ENCODE measurements at places on chromosomes 7 and 10.

DNA sequence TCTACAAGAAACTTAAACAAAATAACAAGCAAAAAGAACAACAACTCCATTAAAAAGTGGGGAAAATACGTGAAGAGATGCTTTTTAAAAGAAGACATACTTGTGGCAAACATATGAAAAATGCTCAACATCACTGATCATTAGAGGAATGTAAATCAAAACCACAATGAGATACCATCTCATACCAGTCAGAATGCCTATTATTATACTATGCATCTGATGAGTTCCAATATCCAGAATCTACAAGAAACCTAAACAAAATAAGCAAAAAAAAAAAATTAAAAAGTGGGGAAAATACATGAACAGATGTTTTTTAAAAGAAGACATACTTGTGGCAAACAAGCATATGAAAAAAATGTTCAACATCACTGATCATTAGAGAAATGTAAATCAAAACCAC lies 29.6 kb upstream of the AKR1C3 start:
- DNase-seq, result no peak

GRCh38 chr7:105309235-105310169 lies 79.2 kb downstream of the SRPK2 start:
- no peak for DNase-seq

GRCh38 chr10:76581506-76582256 lies 1055.9 kb downstream of the KCNMA1 start:
- DNase-seq, result no peak

DNA sequence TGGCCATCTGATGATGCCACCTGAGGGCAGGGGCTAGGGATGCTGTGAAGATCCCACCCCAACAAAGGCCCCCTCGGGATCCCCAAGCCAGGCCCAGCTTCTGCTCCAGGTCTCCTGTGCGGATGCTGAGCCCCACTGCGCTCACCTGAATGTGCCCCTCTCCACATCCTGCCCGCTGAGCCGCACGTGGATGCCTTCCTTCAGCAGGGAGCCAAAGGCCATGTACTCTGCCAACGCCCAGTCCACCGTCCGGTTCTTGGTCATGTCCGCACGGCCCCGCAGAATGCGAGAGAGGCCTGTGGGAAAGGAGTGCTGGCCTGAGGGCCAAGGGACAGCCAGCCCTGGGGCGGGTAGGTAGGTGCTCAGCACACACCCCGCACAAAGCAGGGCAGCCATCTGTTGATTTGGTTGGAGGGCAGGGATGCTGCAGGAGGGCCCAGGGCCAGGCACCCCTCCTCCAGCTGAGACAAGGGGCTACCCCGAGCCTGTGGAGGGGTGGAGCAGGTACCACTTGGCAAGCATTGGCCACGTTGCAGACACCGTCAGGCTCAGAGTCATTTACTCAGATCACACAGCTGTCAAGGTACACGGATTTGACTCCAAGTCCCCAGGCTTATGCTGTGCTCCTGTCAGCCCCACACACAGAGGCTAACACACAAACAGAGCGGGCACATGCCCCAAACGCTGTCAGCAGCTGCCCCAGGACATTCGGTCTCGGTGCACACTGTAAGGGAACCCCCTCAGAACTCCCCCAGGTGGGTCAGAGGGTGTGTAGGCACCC lies 19.2 kb downstream of the OGDHL start:
- DNase-seq, result no peak

- no peak for DNase-seq
Measured at GRCh38 chr10:58350619-58351323, 16.0 kb downstream of the UBE2D1 start.

DNA sequence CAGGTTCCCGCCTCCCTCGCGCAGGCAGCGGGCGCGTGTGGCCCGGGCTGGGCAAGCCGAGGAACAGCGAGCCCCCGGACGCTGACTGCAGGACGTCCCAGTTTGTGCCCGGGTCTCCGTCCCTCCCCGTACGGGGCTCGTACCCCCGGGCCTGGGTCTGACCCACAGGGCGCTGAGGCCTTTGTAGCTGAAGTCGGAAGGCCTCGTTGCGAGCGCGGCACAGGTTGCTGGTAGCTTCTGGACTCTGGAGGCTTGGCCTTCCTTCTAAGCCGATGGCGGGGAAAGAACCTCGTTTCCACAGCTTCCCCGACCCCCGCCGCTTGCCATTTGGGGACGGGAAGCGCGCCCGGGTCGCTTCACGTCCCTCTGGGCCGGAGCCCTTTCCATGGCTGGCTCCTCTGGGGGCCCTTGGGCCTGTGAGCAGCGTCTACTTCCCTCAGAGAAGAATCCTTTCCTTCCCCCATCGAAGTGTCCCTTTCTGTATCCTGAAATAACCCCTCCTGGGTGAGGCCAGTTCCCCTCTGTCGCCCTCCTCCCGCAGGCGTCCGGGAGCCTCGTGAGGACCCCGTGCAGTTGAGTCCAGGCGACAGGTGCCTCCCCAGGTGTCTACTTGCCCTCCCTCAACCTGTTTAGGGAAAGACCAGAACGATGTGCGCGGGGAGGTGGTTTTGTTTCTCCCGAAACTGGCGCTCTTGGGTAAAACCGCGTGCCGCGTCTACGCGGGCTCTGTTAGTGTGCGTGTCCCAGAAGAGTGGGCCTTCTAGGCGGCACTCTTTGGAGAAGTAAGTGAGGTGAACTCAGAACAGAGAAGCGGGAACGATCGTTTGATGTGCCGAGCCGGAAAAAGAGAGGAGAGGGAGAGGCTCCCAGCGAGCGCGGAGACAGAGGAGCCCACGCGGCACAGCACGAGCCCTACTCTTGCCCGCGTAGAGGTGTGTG lies 9.3 kb downstream of the EVX1 start:
- no peak for DNase-seq

- DNase-seq, result no peak
Measured at GRCh38 chr10:124170631-124171030, 77.2 kb upstream of the CHST15 start.

DNA sequence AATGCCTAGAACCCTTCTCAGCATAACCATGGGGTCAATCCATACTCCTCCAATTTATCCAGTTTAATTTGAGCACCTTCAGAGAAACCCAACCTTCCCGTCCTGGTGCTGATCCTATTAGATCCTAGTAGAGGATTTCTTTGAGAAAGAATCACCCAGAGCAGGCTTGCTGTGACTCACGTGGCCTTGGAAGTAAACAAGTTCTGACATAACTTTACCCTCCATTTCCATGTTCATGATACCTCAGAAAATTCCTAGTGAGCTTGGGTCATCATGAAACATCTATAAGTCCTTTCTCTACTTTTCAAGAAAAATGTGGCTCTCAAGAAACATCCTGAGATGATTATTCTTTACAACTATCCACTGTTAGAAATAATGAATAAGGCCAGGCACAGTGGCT lies 71.7 kb downstream of the PRLHR start:
- DNase-seq, result no peak

- DNase-seq, result no peak
Measured at GRCh38 chr10:123870260-123870659, 21.3 kb downstream of the CPXM2 start.

DNA sequence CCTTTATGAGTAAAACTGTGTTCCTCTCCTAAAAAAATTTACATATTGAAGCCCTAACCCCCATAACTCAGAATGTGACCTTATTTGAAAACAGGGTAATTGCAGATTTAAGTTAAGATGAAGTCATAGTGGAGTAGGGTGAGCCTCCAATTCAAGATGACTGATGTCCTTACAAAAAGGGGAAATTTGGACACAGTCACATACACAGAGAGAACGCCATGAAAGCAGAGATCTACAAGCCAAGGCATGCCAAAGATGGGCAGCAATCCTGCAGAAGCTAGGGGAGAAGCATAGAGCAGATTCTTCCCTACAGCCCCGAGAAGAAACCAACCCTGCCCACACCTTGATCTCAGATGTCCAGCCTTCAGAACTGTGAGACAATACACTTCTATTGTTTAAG lies 23.8 kb upstream of the ADD3 start:
- DNase-seq, result no peak

GRCh38 chr7:40498924-40499510 lies 364.2 kb downstream of the SUGCT start:
- DNase-seq, result no peak

GRCh38 chr7:92623544-92623943 lies 33.4 kb upstream of the FAM133B start:
- no peak for DNase-seq

DNA sequence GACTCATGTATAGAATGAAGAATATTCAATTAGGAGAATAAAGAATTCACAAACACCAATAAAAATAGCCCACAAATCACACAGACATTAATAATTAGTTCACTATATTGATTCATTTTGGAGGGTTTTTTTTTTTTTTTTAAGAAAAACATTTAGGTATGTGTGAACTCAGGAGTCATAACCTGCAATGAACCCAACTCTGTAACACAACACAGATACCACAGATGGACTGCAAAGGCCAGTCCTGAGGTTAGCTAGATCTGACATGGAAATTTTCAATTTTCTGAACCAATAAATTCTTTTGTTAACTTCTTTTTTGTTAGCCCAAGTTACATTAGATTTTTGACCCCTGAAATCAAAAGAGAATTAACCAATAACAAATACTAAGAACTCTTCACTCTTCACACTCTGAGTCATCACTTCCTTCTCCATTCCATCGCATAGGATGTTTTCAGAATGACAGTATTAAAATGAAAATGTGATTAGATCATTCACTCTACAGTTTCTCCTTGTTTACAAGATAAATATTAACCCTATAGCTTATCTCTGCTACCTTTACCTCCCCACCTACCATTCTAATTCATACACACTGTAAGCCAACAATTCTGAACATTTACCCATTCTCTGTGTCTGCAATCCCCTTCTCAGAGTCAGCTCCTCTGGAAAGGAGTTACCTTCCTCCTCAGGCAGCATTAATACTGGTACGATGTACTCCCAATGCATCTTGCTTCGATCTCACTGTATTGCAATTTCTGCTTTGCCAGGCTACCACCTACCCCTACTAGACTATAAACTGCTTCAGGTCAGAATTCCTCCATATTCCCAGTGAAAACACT lies 141.5 kb downstream of the LRRN3 start:
- no peak for DNase-seq

DNA sequence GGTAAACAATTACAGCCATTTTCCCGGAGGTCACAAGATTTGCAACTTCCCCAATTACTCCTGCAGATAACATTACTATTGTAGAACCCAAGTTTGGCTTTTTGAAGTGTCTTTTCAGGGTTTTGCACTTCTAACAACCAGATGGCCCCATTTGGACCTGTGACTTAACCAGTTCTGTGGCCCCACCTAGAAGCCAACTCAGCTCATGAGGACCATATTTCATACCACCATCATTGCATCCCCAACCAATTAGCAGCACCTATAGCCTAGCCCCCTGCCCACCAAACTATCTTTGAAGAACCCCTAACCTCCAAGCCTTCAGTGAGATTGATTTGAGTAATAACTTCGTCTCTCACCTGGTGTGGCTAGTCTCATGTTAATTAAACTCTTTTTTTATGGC lies 51.3 kb upstream of the WDR11 start:
- no peak for DNase-seq

DNA sequence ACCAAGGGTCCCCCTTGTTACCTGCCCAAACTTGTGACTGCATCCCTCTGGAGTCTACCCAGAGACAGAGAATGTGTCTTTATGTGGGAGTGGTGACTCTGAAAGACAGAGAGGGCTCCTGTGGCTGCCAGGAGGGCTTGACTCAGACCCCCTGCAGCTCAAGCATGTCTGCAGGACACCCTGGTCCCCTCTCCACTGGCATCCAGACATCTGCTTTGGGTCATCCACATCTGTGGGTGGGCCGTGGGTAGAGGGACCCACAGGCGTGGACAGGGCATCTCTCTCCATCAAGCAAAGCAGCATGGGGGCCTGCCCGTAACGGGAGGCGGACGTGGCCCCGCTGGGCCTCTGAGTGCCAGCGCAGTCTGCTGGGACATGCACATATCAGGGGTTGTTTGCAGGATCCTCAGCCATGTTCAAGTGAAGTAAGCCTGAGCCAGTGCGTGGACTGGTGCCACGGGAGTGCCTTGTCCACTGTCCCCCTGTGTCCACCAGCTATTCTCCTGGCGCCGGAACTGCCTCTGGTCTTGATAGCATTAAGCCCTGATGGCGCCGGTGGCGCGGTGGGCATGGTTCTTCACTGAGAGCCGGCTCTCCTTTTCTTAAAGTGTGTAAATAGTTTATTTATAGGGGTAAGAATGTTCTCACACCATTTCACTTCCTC lies 19.4 kb upstream of the SH2D4B start:
- no peak for DNase-seq

GRCh38 chr7:101677797-101678479 lies 48.8 kb upstream of the MYL10 start:
- no peak for DNase-seq

GRCh38 chr10:132417957-132418441 lies 21.0 kb downstream of the PWWP2B start:
- DNase-seq, result no peak

- DNase-seq, result no peak
Measured at GRCh38 chr10:86294346-86295265, 72.0 kb downstream of the GRID1 start.

GRCh38 chr10:90947030-90947960 lies 26.4 kb upstream of the ANKRD1 start:
- no peak for DNase-seq

- no peak for DNase-seq
Measured at GRCh38 chr7:97096661-97097060, 20.8 kb upstream of the SDHAF3 start.

GRCh38 chr7:139992353-139993044 lies 70.3 kb downstream of the PARP12 start:
- no peak for DNase-seq

DNA sequence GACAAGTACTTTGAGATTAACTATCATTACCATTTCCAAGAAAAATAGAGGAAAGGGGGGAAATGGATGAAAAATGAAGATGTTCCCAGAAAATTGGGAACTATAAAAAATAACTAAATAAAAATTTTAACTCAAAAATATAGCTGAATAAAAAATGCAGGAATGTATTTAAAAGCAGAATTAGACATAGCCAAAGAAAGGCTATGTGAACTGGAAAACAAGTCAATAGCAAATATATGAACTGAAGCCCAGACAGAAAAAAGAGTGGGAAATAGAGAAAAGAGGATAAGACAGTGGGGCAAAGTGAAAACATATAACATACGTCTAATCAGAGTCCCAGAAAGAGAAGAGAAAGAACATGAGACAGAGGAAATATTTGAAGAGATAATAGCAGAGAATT lies 10.3 kb downstream of the PPP1R3C start:
- no peak for DNase-seq

GRCh38 chr10:11112718-11113117 lies 95.0 kb downstream of the CELF2 start:
- no peak for DNase-seq

Data from GM04504 (cell line).